ENCODE measurements at places on chromosomes 7 and 10.

GRCh38 chr10:124072106-124072505 lies 21.3 kb downstream of the CHST15 start:
- DNase-seq = no peak

GRCh38 chr7:99625321-99625720 lies 8.6 kb downstream of the ZSCAN25 start:
- no peak for DNase-seq

DNA sequence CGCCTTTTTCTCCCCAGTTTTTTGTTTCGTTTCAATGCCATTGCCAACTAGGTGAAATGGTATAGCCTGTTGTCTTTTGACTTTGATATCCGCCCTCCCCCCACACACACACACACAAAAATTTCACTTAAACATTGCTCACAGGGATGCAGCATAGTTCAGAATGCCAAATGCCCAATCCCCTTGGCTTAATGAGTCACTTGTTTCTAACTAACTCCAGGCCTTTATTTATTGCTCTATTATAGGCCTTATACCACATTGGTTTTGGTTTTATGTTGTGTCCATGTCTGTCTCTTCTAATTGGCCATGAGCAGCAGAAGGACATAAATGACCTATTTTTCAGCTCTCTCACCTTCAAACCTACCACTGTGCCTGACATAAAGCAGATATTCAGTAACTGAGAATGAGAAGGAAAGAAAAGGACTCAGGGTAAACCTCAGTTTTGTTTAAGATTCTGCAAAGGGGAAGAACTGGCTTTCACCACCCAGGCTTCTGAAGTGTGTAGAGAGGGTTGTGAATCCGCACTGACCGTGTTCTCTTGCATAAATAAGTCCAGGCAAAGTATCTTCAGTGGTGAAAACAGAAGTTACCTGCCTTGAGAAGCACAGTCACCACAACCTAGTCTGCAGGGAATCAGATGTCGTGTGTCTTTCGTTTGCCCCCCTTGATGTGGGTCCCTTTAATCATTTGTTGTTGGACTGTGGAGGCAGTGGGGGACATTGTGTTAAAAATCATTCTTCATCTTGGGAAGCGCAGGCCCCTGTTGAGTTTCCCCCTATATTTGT lies 139.8 kb downstream of the CELF2 start:
- DNase-seq = no peak

GRCh38 chr7:5657901-5658300 lies 123.6 kb downstream of the RNF216 start:
- no peak for DNase-seq

DNA sequence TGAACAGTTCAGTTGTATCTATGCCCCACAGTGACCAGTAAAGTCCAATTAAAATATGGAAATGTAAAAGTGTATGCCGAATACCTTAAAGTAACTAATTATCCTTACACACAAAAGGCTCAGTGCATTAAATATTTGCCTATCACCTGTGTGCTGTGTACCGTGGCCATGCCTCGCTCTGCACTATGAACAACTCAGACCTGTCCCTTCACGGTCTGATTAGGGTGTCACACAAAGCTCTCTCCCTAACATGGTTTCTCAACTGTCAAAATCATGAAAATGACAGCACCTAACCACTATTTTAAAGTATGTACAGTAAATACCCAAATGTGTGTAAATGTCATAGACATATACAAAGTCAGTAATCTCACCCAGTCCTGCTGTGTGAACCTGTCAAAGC lies 43.1 kb downstream of the STK17A start:
- DNase-seq = no peak

GRCh38 chr7:16465469-16466361 lies at the start of gene SOSTDC1:
SOSTDC1 (minus strand) TSS chr7:16465738; CDS start chr7:16465668, 70 bp downstream.
- no peak for DNase-seq

DNA sequence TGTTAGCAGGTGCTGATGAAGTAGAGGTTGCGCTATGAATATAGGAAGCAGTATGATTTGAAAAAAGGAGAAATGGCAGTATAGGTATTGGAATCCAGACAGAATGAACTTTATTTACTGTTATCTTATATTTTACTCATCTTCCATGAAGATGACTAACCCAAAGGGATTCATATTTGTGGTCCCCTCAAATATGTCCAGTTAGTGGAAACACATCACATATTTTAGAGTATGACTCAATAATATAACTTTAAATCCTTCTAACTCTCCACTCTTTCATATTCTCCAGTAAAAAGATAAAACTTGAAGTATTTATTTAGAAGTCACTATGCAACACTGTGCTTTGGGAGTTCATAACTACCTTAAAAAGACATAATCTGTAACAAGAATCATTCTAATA lies 286.5 kb upstream of the LRRTM3 start:
- no peak for DNase-seq
